ENCODE measurements at places on chromosomes 7 and 10.

DNA sequence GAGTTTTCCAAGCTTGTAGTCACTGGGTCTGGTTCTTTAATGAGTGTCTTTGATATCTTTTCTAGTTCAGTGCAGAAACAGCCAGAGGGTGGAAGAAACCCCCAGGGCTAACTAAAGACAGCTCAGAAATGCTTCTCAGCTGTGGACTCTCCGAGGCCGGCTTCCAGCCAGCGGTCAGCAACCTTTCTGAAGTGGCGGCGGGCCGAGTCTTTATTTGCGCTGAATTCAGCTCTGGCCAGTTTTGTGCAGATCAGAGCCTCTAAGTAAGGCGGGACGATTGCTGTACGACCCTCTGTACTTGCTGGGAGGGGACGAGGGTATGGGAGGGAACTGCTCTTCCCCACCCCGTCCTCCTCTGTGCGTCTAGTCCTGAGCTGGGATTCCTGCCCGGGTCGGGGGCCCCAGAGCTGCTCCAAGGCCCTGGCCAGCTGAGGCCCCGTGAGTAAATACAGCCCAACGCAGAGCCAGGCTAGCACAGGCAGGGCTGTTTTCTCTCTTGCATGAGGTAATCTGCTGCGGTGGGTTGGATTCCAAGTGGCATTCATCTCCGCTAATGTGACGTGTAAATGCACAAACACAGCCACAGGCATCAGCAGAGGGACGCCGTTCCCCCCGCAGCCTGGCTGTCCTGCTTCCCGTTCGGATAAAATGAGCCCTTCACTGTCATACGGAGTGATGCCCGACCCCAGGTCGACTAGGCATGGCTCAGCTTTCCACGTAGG is 159.8 kb downstream of the PIP4K2A start:
- no peak for DNase-seq

DNA sequence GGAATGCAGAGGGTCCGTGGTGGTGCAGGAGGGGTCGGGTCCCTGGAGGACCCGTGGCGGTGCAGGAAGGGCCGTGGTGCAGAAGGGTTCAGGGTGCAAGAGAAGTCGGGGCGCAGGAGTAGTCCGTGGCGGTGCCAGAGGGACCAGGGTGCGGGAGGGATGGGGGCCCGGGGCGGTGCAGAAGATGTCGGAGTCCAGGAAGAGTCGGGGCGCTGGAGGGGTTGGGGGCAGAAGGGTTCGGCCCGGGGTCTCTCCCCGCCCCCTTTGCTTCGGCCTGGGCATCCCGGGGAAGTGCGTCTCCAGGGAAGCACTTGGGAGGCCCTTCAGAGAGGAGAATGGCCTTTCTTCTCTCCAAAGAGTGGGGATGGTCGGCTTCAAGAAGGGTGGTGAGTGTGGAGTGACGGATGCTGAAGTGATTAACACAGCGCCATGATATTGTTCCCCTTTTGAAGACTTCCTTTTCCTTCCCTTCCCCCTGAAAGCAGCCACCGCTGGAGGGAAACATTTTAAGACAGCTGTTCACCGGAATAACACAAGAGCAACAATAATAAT is 997 bp downstream of the WDR37 start:
- no peak for DNase-seq

GRCh38 chr10:49761789-49762565 is at the start of gene OGDHL:
TSS of gene OGDHL (minus strand) at chr10:49762323. CDS start at chr10:49758592, 3,731 bp downstream.
- DNase-seq = peak; percentile 79

- no peak for DNase-seq
Measured at GRCh38 chr7:88772776-88773175, 13.3 kb downstream of the ZNF804B start.

DNA sequence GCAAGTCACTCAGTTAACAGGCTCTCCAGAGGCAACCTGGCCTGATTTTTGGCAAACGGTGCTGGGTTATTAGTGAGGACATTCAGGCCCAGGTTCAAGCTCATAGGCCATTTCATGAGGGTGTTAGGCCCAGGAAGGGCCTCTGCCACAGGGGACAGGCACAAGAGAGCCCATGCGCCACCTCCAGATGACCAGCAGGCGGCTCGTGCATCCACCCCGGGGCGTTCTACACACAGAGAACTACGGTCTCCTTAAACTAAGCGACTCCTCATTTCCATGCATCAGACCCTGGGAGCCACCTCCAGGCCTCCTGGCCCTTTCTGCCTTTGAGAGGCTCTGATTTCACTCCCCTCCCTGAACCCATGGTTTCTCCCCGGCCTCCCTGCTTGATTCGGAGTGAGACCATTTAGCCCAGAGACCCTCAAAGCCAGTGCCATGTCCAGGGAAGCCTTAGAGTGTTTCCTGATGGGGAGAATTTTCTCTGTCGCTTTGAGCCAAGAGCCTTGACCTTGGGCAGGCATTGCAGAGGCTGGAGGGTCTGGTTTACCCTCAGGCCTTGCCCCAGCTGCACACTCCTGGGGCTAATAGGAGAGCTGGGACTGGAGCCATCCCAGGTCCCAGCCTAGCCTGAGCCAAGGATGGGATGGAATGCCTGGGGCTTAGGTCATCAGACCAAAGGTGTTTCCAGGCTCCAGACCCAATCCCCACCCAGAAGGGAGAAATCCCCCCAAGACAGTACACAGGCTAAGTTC is 188.0 kb downstream of the GRID1 start:
- DNase-seq = no peak
